SK-MEL-5 (cell line): ENCODE measurements at places on chromosomes 6 and 20.
A peak's percentile ranks its signal among the peaks of the same experiment; 100 is the strongest.

- DNase-seq = peak; percentile 71
These were observed 3.5 kb upstream of the SNAI1 start for GRCh38 chr20:49979030-49979832.

GRCh38 chr6:85364344-85364743, 85.5 kb upstream of the NT5E start:
- no peak for DNase-seq

- no peak for DNase-seq
These were observed 6.6 kb upstream of the SLC16A10 start for GRCh38 chr6:111080698-111081097.

GRCh38 chr20:23143098-23143497, 57.0 kb upstream of the CD93 start:
- DNase-seq = peak; percentile 82

DNA sequence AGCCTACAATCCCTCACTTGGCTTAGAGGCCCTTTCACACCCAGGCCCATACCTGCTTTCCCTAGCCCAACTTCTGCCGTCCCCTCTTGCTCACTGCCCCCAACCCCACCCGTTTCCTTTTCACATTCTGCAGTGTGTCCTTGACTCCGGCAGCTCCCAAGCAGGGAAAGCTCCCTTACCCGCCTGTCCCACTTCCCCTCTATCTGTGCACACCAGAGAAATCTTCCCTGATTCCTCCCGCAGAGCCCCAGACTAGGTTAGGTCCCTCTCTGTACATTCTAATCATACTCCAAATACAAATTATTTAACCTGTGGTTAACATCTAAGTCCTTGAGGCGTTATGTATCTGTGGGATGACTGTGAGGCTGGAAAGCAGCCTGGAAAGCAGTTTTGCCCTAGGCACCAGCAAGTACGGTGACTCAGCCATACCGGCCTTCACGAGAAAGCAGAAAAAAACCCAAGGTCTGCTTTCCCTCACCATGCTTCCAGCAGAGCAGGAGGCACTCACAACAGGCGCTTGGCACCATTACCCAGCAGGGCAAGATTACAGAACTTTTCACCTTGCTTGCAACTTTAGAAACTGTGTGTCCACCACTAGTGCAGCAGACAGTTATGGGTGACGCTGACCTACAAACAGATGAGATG, 22.3 kb downstream of the ELOVL5 start:
- peak; percentile 67 for DNase-seq

GRCh38 chr6:41636833-41637193, 1.5 kb upstream of the MDFI start:
- DNase-seq = no peak

DNA sequence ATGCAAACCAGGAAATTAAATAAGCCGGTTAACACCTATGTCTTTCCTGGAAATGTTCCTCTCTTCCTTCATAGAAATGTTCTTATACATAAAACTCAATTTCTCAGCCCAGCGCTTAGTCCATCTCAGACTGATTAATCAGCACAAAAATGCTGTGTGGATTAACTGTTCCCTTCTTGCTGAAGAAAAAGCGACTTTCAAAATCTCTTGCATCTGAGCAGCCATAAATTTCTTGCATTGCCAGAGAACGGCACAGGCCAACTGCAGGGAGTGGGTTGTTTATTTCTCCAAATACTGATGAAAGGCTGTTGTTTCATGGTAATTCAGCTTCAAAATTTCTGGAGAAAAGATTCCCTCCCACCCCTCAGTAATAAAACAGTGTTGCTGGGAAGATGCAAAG, 517.6 kb downstream of the BTBD3 start:
- no peak for DNase-seq

GRCh38 chr6:53845280-53846195, 50.7 kb downstream of the LRRC1 start:
- no peak for DNase-seq

DNA sequence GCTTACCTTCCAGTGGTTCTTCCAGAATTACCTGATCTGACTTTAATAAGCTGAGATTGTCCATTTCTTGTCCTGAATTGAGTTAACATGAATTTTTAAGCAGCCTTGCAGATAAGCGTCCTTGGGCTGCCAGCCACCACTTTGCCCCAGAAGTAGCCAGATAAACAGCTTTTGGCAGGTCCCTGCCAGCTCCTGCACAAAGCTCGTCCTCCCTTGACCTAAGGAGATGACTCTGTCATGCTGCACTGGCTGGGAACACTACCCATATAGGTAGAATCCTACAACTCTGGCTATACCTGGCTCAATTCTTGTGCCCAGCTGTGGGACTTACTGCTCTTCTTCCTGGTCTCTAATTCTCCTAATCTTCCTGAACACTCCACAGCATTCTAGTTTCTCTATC, 39.6 kb upstream of the AAR2 start:
- no peak for DNase-seq

DNA sequence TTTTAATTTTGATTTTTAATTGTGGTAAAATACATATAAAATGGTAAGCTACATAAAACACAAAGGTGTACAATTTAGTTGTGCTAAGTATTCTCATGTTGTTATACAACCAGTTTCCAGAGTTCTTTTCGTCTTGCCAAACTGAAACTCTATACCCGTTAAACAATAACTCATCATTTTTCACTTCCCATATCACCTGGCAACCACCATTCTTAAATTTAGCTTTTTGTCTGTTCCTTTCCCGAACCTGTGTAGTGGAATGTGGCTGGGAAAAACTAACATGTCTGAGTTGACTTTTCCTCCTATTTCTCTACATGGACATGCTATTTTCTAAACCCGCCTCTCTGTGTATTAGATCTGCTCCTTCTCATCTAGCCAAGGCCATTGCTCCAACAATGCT, 27.6 kb downstream of the RPRD1B start:
- no peak for DNase-seq

GRCh38 chr6:129773304-129773703, 63.3 kb upstream of the ARHGAP18 start:
- DNase-seq = no peak

- peak; percentile 91 for DNase-seq
These were observed 29.2 kb upstream of the EXOC2 start for GRCh38 chr6:722077-722524.

DNA sequence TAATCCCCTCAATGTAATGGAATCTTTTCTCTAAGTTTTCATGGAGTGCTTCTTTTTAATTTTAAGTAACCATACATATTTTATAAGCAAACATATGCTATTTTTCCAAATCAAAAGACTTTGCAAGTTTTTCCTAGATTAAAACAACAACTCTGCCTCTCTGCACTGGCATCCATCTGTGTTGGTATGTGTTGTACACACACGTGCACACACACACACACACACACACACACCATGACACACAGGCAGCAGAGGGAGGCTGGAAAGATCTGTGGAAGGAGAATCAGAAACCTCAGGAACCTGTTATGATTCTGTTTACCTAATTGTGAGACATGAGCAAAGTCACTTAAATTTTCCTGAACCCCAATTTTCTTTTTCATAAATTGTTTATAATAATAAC, 295.0 kb upstream of the PRDM1 start:
- DNase-seq = no peak

DNA sequence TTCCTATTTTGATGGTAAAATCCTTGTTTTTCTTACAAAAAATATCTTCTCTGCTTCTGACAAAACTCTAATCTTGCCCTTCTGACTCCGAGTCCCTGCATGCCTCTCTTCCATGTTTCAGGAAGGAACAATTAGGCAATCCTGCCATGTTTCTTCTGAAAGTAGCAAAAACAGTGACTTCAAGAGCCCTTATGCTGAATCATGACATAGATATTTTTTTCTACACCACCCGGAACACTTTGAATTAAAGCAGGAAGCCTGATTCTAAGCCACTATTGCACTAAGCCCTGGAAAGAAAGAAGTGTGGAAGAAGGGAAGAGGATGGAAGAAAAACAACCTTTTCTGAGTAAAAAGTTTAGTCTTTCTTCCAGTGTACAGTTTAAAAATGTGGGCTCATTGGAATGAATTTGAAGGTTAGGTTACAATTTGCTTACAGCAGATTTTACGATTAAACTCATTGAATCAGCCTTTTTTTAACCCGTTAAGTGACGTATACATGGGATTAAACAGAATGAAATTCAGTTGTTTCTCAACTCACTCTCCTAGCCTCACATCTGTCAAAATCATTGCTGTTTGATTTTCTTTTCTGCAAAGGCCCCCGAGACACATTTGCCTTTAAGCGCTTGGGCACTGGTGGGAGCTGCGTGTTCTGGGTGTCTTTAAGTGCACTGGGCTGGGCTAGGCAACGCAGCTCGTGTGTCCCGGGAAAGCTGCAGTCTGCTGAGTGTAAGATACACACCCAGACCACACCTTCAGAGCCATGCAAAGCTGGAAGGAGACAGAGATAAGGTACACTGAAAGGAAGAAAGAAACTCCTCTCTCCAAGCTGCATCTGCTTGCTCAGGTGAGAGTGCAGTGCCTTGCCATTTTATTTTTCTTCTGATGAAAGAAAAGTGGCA, 159.4 kb upstream of the CITED2 start:
- no peak for DNase-seq

DNA sequence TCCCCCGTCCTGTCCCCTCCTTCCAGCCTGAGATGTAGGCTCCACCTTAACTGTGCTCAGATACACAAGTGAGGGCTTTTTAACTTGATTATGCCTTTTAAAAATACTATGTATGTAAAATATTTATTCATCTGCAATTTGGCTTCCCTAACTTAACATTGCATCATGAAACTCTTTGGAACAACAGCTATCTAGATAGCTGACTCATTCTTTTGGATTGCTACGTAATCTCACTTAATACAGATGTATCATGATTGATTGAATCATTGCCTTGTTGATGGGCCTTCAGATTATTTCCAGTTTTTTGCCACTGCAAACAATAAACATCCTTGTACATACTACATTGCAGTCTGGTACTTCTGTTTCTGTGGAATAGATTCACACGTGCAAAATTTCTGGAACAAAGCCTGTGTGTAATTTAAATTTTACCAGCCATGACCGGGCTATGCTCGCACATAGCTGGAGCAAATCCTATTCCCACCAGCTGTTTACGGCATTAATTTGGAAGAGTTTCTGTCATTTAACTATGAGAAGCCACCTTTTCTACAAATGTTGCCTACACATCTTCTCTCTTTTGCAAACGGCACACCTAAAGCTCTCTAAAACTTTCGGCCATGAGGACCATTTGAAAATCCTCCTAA, 6.5 kb downstream of the PRND start:
- DNase-seq = no peak

DNA sequence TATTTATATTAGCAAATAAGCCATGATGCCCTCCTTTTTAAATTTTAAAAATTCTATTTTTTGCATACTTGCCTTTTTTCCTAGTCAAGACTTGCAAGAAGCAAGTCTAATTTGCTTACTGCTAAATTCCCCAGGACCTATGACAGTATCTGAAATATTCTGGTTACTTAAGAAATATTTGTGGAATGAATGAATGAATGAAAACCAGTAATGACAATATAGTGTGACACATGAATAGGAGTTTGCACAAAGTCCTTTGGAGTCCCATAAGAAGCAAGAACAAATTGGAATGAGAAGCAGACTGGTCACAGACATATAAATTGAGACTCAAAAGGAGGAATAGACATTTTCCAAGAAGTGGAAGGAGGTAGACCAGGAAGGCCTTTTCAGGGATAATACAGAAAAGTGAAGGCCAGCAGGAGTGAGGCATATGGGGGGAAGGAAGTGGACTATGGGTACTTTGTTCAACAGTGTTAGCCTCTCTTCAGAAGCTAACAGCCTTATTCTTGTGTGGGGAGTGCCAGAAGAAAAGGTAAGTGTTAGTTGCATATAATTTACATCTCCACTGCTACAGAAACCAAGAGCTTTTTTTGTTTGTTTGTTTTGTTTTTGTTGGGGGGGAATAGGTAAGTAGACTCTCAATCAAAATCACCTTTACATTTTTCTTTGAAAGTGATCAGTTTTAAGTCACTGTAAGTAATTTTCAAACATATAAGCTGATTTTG, 93.6 kb upstream of the FAM184A start:
- no peak for DNase-seq

DNA sequence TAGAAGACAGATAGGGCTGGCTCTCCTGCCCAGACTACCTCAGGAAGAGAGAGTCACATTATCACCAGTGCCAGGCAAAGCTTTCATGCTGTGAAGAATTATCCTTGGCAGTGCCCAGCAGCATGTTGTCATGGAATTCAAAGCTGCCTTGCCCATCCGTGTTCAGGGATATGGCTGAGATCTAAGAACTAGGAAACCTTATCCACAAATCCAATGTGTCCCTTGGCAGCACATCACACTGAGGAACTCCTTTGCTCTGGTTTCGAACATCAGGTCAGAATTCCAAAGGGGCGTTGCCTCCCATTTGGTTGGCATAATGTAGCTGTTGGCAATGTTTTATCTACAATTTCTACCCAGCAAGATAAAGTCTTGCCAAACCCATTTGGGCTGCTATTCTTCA, 52.7 kb downstream of the ADGRF1 start:
- DNase-seq = no peak

- DNase-seq = no peak
These were observed 563.8 kb upstream of the MARCKS start for GRCh38 chr6:113293423-113293740.

DNA sequence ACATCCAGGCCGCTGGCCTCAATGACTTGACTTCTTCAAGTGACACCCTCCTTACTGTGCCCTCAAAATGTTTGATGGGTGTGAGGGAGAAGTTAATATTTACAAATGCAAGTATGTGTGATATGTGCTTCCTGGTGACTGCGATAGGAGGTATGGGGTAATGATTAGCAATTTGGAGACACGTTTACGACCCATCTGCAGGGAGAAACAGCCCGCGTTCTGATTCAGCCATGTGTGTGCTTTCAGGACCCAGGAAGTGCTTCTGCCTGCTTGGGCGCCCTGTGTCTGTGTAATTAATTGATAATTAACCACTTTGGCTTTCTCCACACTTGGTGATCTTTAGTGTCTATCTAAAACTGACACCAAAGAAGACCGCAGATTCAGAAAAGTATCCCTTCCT, 25.0 kb downstream of the SIRPA start:
- no peak for DNase-seq

GRCh38 chr6:80872199-80872950, 765.9 kb downstream of the BCKDHB start:
- DNase-seq = peak; percentile 41

- peak; percentile 66 for DNase-seq
These were observed at the start of gene AKAP7 for GRCh38 chr6:131135244-131136020. Gene AKAP7 (plus strand): TSS chr6:131135467. CDS start chr6:131135764, 297 bp downstream.

GRCh38 chr6:72890671-72891070, 268.8 kb downstream of the KCNQ5 start:
- no peak for DNase-seq

- DNase-seq = no peak
These were observed 60.4 kb downstream of the EPB41L2 start for GRCh38 chr6:131002661-131002980.

- no peak for DNase-seq
These were observed 231.9 kb downstream of the CLIC5 start for GRCh38 chr6:45783716-45784115.

DNA sequence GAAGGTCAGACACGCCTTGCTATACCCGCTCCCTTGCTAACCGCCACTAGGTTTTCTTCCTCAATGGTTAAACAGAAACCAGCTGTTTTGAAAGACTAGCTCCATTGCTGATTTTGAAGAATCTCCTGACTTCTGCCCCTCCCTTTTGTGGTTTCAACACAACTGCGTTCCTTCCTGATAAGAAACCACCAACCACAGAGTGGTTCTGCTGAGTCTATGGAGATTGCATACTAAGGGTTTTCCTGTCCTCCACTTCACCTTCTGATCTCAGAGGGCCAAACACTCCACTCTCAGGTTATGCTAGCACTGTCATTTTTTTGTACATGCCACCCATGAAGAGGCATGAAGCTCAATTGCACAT, 207.9 kb downstream of the MYLK4 start:
- peak; percentile 40 for DNase-seq
